ENCODE measurements at places on chromosomes 2 and 18.

DNA sequence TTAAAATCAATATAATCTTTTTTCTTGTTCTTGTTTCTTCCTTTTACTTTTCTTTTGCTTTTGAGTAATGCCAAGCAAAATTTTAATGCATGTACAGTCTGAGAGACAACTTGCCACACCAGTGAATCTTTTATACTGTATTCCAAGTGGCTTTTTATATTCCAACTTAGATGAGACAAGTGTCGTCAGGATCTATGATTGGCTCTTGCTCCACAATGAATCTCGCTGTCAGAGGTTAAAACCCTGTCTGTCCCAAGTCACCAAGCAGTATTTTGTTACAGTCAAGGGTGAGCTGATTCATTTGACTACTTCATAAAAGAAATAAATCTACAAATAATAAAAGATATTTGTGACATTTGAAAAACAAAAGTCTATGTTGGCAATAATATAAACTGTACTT is at the start of gene MSTN:
Gene MSTN, minus strand, starts transcription at position 129 of the 400 bp plus-strand sequence. CDS start 133 bp downstream, outside the sequence.
- no peak for DNase-seq

- DNase-seq, result peak; percentile 89
Measured at GRCh38 chr2:177783835-177784744, 288.5 kb downstream of the PDE11A start.

GRCh38 chr2:228657807-228658402 is 476.4 kb upstream of the SPHKAP start:
- peak; percentile 13 for DNase-seq

GRCh38 chr18:34866310-34866709 is 156.2 kb downstream of the DTNA start:
- no peak for DNase-seq

DNA sequence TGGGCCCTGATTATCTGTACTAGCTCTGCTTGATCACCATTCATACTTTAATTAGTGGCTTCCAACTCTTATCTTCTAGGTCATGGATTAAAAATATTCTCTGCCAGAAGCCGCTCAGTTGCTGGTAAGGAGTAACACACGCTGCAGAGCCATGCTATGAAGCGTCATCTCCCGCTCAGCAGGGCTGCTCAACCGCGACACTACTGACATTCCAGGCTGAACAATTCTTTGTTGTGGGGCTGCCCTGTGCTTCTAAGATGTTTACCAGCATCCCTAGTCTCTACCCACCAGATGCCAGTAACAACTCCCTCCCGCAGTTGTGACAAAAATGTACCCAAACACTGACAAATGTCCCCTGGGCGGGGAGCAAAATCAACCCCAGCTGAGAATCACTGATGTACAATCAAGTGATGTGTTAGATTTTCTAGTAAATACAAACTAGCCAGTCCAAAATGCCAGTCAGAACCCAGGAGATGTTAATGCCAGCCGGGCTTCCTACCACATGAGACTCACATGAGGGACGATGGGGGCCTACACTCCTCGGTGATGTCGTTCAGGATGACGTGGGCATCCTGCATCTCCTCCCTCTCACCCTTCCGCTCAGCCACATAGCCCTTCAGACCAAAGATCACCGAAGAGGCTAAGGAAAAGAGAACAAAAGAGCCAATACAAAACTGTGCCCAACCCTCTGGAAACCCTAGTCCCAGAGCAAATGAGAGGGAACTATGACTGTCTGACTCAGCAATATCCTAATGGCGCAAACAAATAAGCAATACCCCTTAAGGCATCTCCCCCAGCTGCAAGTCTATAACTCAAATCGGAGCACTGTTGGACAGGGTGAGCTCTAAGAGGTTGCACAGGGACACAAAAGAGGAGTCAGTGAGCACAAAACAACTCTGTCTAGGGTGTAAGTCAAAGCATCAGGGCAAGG is 15.6 kb downstream of the ILKAP start:
- DNase-seq, result no peak

DNA sequence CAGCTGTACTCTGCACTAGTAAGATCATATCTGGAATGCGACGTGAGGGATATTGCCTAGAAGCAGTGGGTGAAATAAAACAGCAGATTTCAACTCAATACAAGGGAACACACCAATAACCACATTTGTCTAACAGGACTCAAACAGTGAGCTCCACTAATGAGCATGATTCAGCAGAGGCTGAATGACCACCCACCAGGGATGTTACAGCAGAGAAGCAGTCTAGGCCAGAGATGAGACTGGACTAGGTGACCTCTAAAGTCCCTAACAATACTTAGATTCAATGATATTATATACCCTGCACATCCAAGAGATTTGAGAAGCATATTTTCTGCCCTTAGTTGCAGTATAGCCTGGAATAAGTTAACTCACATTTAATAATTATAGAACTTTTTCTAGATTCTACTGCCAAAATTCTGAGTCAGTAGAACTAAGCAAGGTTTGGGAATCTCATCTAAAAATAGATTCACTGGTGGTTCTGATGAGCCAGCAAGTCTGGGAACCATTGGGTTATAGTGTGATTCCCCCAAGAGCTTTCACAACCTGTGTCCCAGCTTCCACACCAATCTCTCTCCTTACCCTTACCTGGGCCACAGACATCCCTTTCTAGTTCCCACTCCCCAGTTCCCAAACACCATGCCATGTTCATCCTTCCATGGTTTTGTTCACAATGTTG is 6.3 kb downstream of the THOC1 start:
- no peak for DNase-seq

DNA sequence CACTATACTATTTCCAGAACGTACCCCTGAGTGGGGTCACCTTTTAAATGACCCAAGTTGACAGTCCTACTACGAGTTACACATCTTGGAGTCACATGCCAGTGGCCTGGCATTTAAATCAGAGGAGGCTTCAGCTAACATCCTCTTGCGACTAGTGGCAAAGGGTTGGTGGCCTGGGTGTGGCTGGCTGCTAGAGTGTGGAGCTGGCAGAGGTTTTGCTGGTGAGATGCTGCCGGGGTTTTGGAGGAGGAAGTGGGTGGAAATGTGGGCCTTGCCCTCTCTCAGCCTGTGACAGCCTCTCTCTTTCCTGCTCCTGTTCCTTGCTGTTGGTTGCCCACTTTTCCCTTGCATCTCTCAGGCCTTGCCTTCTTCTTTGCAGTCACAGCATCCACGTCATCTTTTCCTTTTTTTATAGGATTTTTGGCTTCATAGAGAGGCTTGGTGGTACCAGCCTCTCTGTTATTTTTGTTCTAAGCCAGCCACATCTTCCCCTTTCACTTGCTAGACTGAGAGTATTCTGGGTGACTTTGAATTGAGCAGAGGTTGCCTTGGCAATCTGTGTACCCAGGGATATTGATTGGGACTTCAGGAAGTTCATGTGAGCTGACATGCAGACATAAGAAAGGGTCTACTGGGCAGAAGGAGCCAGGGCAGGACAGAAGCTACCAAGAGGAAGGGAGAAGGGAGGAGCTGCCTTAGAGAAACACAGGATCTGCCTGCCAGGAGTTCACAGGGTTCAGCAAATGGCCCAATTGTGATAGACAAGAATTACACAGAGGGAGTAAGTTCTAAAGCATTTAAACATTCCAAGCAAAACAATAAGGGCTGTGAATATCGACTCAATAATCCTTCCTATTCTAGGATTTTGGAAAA is 55.4 kb downstream of the CDC42EP3 start:
- DNase-seq, result no peak

Data from mesenchymal stem cell (in vitro differentiated cells and primary cell).